ENCODE measurements at places on chromosomes 1 and 21. TPM values are rescaled to one million over a fixed set of nuclear protein-coding genes. Genes with fewer than 3 reads are reported as not detected.

Gene CFAP107
- total RNA-seq: not detected

Gene FCRL4
- total RNA-seq: not detected

Gene S100A2
- not detected for total RNA-seq

- no peak for DNase-seq
These were observed 121.3 kb downstream of the CACNA1E start for GRCh38 chr1:181604482-181605249.

DNA sequence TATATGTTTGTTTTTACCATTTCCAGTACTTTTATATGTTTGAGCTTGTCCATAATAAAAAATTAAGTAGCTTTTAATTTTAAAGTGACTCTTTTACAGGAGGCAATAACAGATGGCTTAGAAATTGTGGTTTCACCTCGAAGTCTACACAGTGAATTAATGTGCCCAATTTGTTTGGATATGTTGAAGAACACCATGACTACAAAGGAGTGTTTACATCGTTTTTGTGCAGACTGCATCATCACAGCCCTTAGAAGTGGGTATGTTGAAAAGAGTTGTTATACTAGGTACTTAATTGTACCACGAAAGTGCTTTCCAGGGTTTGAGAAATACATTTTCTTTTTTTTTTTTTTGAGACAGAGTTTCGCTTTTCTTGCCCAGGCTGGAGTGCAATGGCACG lies 46.1 kb downstream of the RNF2 start:
- no peak for DNase-seq

GRCh38 chr1:43769350-43769908 lies 62.1 kb downstream of the ST3GAL3 start:
- no peak for DNase-seq
